ENCODE measurements at places on chromosomes 2 and 18.

DNA sequence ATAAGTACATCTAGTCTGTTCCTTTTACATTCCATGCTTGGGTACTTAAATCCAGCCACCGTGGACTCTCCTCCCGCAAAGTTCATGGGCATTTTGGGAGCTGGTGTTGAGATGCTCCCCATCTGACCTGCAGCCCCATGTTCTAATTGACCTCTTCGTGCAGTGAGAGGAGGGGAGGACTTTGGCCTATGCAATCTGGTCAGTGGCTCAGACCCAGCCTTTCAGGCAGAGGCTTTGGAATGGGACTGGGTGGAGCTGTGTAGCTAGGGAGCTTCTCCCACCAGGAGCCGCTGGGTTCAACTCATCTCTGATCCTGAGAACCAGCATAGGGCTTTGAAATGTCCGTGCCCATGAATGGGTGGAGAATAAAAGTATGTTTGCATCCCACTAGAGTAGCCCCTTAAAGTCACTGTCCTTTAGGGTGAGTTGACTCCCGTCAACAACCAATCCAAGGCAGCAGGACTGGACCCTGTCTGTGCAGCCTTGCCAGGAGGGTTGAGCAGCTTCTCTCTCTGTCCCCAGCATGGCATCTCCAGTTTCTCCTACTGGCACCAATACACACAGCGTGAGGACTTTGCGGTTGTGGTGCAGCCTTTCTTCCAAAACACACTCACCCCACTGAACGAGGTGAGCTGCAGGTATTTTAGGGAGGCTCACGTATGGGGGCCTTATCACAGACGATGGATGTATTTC, 120.0 kb upstream of the PPP1CB start:
- no peak for DNase-seq

DNA sequence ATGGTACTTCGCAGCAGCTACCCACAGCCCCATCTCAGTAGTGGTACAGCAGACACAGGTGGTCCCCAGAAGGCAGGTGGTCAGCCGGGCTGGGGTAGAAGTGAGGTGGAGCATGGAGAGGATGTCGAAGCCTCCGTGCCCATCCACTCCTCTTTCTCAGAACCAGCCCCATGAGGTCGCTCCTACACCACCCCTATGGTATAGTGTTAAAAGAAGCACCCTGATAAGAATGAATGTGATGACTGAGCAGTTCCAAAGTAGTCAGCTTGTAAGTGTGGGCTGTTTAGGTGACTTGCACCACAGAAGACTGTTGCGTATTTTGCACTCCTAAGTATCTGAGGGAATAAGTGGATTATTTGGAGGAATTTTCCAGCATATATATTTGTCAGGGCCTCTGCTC, 111.3 kb downstream of the WDSUB1 start:
- no peak for DNase-seq

GRCh38 chr2:239252801-239253200, 148.0 kb downstream of the HDAC4 start:
- DNase-seq: no peak

- no peak for DNase-seq
Observed at GRCh38 chr18:71754246-71754645, 789.9 kb downstream of the CBLN2 start.

DNA sequence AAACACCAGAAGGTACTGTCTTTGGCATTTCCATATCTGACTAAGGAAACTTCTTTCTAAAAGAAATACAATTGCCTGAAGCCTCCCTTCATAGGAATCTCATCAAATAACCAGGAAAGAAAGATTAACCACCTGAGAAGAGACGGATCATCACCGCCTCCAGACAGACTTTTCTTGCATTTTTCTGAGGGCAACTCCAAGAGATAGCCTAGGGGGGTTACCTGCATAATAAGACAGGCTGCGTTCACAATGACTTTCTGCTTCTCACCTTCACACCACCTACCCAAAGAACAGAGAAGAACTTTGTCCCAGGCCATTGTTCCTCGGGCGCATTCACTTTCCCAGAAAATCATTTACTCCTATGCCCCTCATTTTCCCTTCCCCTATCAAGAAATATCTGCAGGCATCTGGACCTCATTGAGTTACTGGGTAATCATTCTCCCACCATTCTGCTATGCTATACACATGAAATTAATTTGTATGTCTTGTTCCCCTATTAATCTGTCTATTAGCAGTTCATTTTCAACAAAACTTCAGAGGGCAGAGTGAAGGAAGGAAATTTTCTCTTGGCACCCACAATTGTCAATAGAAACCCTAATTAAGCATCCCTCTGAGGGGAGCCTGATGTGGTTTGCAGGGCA, 8.3 kb upstream of the POMC start:
- no peak for DNase-seq

DNA sequence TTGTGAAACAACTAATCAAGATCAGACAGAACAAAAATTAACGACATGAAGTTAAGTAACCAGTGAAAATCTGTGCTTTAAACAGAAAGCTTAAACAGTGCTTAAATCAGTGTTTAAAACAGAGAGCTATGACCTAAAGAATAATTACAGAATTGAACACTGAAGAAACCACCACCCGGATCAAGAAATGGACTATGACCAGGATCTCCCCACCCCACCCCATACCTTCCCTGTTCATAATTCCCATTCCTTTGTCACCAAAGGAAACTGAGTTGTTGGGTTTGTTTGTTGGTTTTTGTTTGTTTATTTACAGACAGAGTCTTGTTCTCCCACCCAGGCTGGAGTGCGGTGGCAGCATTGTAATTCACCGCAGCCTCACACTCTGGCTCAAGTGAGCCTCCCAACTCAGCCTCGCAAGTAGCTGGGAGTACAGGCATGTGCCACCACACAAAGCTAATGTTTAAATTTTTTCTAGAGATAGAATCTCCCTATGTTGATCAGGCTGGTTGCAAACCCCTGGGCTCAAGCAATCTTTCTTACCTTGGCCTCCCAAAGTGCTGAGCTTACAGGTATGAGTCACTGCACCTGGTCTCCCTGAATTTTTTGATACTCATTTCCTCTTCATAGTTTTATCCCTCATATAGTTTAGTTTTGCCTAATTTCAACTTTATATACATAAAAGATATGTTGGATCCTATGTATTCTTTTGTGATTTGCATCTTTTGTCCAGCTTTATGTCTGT, 8.2 kb upstream of the ALPG start:
- DNase-seq: no peak

GRCh38 chr2:132668987-132669907, 758 bp downstream of the LYPD1 start:
- no peak for DNase-seq

GRCh38 chr2:97766567-97766966, 53.2 kb downstream of the ZAP70 start:
- DNase-seq: no peak

DNA sequence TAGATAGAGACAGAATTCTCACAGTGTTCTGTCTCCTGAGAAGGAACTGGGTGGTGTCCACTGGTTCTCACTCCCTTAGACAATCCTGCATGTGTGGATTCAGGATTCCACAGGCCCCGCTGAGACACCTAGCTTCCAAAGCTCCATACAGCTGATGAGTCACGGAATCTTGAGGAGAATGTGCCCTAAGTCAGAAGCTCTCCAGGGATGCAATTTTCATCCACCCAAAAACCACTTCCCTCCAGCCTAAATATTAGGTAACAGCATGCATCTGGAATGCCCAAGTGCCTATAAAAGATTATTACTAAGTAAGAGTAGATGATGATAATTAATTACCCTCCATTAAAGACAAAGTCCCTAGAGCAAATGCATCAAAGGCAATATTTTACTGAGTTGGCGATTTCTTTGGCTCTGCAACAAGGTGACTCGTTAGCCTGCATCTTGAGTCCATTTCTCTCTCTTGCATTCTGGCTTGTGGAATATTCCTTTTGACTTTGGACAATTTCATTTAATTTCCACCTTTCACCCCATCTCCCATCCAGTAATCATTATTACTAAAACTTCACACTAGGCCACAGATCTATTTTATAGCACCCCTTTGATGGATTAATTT, 475.1 kb downstream of the TNS1 start:
- no peak for DNase-seq

- DNase-seq: no peak
Observed at GRCh38 chr2:181122601-181123000, 142.2 kb downstream of the UBE2E3 start.

DNA sequence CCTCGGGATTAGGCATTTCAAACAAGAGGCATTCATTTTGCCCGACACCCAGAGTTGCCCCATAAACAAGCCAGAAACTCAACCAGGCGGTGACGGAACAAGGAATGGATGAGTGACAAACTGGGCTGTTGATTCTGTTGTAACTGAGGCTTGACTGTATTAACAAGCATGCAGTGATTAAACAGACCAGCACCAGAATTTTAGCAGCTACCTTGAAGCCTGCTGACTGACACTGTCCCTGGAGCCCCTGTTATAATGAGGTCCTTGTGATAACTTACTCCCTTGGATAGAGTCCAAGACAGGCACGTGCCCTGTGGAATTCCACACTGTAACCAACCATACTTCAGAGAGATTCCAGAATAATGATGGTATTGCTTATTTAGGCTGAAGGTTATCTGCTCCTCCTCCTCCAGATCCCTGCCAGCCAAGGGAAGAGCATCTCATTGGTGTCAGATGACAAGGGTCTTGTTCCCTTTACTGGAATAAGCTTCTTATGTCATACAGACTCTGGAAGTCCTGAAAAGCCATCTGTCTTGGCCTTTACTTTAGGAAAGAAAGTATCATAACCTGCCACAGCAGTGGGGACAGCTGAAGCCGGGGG, 97.1 kb upstream of the RMDN2 start:
- no peak for DNase-seq

DNA sequence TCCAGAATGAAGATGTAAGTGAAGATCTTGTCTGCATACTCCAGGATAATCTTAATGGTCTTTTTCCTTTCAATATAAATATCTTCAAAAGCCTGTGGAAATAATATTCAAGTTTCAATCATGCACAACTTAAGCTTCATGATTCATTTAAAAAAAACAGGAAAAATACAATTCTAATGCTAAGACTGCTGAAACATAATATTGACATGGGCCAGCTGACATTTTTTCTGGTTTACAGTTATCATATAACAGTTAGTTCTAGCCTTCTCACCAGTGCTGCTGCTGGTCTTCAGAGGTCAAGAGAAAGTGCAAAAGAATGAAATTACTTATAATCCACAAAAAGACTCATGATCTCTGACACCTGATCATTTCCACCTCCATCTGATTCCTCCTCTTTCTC, 110.4 kb upstream of the SCN1A start:
- no peak for DNase-seq

DNA sequence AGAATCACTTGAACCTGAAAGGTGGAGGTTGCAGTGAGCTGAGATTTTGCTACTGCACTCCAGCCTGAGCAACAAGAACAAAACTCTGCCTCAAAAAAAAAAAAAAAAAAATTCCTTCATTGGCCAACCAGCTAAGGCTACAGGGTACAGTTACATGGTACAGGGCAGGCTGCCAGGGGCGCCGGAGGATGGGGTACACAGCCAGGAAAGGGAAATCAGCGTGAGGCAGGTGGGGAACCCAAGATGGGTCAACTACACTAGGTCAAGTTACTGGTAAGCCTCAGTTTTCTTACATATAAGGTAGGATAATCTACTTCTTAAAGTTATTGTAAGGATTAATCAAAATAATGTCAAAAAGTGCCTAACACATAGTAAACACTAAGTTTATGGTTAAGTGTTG, 142.6 kb upstream of the MSH6 start:
- DNase-seq: no peak

GRCh38 chr2:86028766-86029381, 76.8 kb downstream of the POLR1A start:
- no peak for DNase-seq

DNA sequence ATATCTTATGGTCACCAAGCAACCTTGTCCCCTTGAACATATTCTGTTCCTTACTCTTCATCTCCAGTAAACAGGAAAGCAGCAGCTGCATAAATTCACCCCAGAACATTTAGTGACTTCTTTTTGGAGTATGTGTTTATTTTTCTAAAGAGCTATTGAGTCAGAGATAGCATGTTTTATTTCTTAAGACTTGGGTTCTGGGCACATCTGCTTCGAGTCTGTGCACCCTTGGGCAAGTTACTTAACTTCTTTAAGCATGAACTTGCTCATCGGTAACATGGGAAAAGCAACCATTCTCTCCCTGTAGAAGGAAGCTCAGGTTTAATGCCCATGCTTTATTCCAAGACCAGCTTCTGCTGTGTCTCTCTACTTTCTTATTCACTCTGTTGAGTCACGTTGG, 309.3 kb upstream of the MEX3C start:
- DNase-seq: no peak

DNA sequence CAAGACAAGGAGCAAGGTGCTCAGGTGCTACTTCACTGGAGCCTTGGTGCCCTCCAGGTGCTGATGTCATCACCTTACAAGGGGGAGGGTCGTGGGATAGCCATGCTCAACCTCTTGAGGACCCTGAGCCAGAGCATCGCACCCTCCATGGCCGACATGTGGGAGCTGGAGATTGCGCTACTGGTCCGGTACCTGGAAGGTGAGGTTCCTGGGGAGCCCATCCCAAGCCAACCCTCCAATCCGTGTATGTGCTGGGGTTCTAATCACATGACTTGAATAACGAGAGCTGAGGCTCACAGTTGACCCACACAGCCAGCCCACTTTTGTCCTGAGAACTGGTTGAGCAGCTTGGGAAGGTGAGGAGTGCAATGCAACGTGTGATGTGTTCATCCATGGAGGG, 25.9 kb downstream of the MROH2A start:
- no peak for DNase-seq

DNA sequence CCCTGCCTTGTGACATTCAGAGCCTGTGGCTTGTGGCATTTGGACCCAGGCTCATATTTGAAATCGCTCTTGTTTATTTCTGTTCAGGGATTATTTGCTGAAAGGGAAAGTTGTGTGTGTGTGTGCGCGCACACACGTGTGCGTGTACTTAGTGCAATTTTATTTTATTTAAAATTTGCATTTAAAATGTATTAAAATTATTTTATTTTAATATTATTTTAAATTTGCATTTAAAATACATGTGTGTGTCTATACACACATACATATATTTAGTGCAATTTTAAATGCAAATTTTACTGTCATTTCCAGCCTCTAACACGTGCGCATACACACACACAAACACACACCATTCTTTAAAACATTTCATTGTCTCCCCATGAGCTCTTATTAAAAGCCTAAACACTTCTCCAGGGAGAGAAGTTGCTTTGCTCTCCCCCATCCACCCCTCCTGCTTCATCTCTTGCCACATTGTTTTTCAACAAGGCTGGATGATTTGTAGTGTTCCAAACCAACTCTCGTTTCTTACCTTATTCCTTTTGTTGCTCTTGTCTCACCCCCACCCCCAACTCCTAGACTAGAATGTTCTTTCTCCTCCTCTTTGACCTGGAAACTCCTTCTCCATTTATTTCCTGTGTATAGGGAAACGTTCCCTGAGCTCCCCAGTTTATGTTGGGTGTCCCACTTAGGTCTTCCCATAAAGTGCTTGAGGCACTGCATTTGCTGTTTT, 3.8 kb upstream of the CCDC68 start:
- no peak for DNase-seq

DNA sequence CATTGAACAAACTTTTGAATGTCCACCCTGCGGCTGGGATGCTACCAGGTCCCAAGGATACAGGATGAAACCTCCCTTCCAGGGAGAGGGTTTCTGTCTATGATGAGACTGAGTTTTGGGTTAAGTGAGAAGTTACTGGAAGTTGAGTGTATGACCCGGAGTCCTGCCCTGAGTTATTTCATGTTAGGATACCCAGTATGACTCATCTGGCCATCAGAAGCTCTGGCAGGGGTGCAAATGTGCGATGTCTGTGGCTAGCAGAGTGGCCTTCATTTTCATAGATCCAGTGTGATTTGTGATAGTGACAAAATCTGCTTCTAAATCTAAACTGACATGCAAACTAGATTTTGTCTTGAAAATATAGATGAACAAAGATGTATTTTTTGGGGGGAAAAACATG, 55.3 kb downstream of the KCTD1 start:
- DNase-seq: no peak

Data from iPS DF 19.7 (cell line).